ENCODE measurements at places on chromosomes 12 and 14.

DNA sequence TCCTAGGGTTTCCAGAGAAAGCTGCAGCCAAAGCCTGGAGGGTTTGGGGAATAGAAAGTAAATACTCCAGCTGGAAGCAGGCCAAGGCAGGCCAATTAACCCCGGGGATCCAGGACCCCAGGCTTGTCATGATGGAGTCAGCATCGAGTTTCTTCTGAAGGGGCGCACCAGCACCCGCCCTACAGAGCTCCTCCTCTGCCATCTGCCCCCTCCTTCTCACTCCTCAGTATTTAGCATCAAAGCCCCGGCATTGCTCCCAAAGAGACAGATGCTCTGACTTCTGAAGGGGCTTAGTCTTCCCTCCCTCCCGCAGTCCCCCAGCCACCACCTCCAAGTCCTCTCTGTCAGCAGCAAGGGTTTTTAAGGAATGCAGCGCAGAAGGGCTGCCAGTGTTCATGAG is 285.1 kb upstream of the NOS1 start:
- DNase-seq = no peak

DNA sequence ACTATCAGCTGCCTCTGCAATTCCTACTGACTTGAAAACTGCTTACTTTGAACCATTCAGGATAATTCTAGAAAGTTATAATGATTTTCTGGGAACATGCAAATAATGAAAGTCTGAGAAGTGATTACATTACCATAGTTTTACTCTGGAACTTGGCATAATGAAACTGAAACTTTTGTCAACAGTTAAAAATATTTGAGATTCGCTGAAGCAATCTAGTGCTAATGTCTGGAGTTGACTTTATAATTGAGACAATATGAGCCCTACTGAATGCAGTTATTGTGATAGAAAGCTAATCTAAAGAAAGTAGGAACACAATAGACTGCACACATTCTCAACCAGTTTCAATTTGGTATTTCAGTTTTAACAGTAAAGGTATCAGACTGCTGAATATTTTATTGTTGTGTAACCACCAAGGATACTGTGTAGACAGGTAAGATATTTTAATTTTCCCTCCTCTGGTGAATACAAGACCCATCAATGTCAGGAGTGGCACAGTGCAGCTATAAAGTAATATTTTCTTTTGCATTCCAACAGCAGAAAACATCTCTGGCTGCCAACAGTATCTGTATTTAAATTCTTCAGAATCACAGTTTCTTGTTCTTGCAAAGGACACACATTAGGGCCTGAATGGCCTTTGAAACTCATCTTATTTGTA is 483.5 kb downstream of the ATP23 start:
- no peak for DNase-seq

DNA sequence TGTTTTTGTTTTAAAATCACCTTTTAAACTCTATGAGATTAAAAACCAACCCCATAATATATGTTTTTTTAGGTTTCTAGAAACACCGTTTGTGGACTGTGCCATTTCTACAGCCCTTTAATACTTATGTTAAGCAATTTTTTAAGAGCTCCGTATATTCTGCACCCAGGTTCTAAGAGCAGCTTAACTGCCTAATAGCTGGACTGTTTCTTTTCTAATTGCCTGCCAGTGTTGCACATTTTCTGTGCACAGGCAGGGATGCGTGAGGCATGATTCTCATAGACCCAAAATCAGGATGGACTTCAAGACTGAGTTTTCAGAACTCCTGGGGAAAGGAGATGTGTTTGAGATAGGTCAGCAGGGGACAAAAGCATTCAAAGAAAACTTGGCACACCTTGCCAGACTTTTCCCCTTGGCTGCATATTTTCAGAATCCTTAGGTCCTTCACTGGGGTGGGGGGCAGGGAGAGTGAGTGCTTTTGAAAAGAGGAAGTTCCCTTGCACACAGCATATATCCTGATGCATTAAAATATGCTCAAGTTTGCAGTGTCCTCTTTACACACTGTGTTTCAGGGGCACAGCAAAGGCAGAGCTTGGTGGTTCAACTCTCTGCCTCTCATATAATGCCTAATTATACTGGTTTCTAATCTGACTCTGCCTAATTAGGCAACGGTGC is 27.9 kb downstream of the TMEM30B start:
- DNase-seq = no peak

DNA sequence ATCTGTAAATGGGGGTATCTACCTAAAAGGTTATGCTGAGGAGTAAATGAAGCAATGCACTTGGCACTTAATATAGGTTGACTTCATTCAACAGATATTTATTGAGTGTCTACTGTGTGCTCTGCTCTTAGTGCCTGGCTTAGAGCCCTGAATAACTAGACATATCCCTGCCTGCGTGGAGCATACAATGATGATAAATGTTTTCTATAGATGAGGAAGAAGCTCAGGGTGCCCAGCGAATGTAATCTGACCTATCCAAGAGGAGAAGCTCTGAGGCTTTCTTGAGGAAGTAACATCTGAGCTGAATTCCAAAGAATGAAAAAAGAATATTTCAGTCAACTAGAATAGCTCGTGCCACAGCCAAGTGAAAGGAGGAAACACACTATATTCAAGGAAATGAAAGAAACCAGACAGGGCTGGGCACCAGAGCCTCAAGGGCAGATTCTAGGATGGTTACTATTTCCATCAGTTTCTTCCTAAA is 17.9 kb upstream of the HIGD1C start:
- no peak for DNase-seq

- DNase-seq = peak; percentile 44
Observed at GRCh38 chr14:78836777-78837176, 666.6 kb downstream of the NRXN3 start.

GRCh38 chr14:66495218-66496098 is 9.3 kb downstream of the CCDC196 start:
- peak; percentile 32 for DNase-seq

DNA sequence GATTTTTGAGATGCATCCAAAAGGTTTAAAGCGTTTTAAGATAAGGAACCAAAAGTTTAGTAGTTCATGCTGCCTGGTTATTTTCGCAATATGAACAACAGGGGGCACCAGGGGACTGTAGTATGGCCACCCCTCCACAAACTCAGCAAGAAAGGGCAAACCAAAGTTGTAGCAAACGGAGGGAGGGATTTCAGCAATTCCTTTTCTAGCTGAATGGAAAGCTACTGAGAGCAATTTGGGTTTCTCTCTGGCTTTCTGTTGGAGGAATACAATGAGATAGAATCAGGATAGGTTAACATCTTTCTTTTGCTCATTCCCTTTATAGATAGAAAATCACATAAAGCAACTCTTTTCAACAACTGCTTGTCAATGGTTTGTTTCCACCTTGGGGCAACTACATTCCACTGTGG is 62.5 kb downstream of the DRAM1 start:
- DNase-seq = peak; percentile 68

- DNase-seq = no peak
Observed at GRCh38 chr14:37816135-37816534, 220.7 kb downstream of the TTC6 start.

GRCh38 chr14:72383865-72384264 is 451.6 kb downstream of the RGS6 start:
- no peak for DNase-seq

GRCh38 chr12:132444283-132444682 is 45.7 kb upstream of the FBRSL1 start:
- DNase-seq = no peak

DNA sequence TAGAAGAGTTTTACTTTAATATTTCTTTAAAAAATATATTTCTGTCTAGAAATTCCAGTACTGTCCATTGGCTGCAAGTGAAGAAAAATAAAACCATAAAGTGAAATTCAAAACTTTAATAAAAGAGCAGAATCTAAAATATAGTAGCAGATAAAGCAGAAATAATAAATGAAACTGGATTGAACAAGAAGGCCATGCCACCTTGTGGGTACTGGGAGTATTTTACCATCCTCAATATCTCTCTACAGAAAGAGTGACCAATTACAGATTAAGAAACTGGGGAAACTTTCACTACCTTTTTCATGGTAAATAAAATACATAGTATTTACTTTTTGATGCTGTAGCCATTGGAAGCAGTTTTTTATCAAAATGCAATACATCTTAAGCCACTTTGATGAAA is 220.5 kb downstream of the BCAT1 start:
- no peak for DNase-seq

GRCh38 chr12:88339254-88339949 is 197.3 kb downstream of the TMTC3 start:
- no peak for DNase-seq

- no peak for DNase-seq
Observed at GRCh38 chr12:99454539-99455172, 192.9 kb upstream of the GARIN6 start.

GRCh38 chr14:23352506-23353432 is at the start of gene SLC22A17:
TSS of gene SLC22A17 (minus strand) at chr14:23352887.
- peak; percentile 82 for DNase-seq

DNA sequence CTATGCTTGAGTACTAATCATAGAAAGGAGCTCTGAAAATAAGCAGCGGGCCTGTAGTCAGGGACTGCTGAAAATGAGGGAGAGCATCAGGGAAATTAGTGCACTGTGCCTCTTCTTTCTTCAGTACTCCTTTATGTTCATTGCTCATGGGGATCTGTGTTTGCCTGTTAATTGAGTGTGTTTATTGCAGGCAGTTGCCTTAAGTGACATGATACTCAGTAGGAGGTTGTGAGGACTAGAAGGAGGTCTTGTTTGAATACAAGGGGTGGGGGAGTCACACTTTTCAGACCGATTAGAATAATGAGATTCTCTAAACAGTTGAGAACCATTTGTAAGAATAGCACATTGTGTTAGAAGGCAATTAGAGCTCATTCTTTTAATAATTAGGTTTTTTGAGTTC is 102.6 kb upstream of the SLCO1C1 start:
- peak; percentile 12 for DNase-seq

DNA sequence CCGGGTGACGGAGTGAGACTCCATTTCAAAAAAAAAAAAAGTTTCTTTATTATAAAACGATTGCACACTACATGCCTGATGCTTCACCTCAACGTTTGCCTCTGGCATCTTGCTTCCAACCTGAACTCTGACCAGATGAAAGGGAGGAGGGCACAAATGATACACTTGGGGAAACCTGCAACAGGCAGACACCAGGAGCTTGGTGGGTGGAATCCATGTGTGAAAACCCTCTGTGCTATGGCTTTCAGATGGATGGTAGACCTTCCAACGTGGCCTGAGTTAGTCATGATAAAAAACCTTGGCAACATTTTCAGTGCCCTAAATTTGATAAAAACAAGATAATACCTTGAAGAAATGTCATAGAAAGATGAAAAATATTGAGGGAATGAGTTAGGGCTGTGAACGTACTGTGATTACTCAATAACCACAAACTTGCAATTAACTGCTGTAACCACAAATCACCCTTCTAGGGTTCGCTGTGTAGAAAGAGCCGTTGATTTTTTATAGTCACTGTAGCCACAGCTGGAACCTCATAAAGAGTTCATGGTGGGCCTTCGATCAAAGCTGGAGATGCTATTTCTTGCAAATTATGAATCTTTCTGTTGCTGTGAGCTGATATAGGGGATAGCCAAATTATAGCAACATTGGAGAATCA is 26.1 kb upstream of the GZMB start:
- DNase-seq = no peak

GRCh38 chr14:105251920-105252319 is 3.6 kb downstream of the BTBD6 start:
- DNase-seq = no peak

Measured in neuronal stem cell (in vitro differentiated cells).